Stimulated activated CD8-positive, alpha-beta memory T cell treated with anti-CD3 and anti-CD28 coated beads, Interleukin-2, amount 100 ng/mL, for 1 hour (primary cell): ENCODE measurements at places on chromosomes 4 and X.

GRCh38 chrX:118271775-118272174 is 74.1 kb upstream of the WDR44 start:
- no peak for DNase-seq

DNA sequence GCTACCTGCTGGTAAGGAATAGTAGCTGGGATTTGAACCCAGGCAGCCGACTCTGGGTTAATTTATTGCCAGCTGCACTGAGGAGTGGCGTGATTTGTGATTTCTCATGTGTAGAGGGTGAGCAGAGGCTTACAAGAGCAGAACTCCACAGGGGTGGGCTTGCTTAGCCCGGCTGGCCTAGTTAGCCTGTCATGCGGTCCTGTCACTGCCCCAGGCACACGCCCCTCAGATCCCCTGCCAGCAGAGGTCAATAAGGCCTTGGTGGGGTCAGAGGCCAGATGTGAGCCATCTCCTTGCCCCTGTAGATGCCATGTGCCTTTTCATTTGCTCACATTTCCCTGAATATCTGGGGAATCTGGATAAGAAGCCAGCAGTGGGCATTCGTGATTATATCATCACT is 13.4 kb downstream of the NSDHL start:
- DNase-seq: no peak

- DNase-seq: no peak
Observed at GRCh38 chrX:129654652-129655546, at the start of gene APLN. Gene APLN, minus strand, starts transcription at chrX:129654956. Its CDS starts 326 bp downstream, at chrX:129654630.

DNA sequence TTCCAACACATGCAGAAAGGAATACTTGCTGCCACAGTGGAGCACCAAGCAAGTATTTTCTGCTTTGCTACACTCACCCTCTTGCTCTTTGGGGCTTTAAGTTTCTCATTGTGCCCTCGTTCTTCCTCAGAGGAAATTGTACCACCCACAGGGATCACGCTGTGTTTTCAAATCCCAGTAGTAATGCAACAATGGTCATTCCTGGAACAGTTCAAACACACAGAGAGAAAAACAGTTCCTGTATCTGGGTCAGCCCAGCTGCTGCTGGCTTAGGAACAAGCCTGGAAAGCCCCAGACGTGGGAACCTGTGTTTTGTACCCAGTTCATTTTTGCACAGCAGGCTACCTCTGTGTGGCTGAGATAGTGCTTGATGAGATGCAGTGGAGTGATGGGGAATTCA is 907.8 kb downstream of the STPG2 start:
- no peak for DNase-seq

DNA sequence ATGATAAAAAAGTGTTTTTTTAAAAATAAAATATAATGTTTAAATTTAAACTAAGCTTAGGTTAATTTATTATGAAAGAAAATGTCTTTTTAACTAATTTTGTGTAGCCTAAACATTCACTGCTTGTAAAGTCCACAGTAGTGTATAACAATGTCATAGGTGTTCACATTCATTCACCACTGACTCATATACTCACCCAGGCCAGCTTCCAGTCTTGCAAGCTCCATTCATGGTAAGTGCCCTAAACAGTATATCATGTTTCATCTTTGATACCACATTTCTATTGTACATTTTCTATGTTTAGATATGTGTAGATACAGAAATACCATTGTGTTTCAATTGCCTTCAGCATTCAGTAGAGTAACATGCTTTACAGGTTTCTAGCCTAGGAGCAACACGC is 530.3 kb downstream of the EPHA5 start:
- DNase-seq: no peak

GRCh38 chrX:71450433-71451106 is 82.3 kb upstream of the OGT start:
- DNase-seq: no peak

- DNase-seq: no peak
Observed at GRCh38 chrX:39445336-39445735, 644.1 kb downstream of the MID1IP1 start.

DNA sequence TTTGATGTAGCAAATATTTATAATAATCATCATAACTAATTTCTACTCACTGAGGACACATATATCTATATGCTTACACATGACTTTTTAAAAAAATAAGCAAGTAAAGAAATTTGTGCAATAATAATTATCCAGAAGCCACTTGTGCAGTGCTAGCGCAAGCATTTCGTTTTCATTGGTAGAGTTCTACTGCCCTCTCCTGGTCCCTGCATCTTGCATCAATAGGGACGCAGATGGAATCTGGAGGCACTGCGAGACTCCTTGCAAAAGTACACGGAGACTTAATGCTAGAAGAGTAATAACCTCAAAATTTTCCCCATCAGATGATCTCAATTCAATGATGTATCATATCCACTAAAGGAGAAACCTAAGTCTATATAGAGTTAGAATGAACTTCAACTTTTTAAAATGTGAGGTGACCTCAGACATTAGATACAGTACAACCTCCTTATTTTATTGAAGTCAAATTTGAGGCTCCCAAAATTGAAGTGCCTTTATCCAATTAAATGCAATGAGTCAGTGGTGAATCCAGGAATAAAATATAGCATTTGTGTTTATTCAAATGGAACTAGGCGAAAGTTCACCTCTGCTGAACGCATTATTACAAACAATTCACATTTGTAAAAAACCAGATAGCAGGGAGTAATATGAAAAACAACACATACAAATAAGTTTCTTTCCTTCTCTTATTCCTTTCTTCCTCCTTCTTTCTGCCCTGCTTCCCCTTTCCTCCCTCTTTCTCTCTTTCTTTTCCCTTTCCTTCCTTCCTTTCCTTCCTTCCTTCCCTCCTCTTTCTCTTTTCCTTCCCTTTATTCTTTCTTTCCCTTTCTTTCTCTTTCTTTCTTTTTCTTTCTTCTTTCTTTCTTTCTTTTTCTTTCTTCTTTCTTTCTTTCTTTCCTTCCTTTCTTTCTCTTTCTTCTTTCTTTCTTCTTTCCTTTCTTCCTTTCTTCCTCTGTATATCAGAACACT is 450.0 kb downstream of the ANKRD50 start:
- DNase-seq: no peak

DNA sequence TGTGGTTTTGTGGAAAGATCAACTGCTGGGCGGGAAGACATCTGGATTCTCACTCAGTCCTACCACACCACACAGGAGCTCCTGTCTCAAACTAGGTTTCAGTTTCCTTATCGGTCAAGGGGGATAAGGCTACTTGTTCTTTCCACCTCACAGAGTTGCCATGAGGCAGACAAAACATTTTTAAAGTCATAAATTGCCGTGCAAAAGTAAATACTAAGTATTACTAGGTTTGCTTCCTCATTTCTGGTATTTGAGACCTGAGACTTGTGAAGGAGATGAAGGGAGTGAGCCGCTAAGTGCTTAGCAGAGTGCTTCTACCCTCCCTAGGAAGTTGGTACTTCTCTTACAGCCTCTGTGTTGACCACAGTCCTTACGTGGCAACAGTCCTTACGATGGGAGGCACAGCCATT is 1.5 kb downstream of the LAP3 start:
- DNase-seq: no peak

- DNase-seq: no peak
Observed at GRCh38 chr4:52197306-52197705, 146.2 kb downstream of the SPATA18 start.
